ENCODE measurements at places on chromosomes 12 and 14. TPM values are rescaled to one million over a fixed set of nuclear protein-coding genes. Genes with fewer than 3 reads are reported as not detected.

BCL2L2 gene
- 19.7 TPM for total RNA-seq

APOF gene
- total RNA-seq: not detected

KRT78 gene
- total RNA-seq: not detected

MDM1 gene
- 8.3 TPM for total RNA-seq

NAV3 gene
- total RNA-seq: 15.7 TPM

KCNC2 gene
- total RNA-seq: not detected

ENDOU gene
- total RNA-seq: not detected

PMCH gene
- not detected for total RNA-seq

LHX5 gene
- total RNA-seq: not detected

NFYB gene
- total RNA-seq: 33.1 TPM

CCDC177 gene
- not detected for total RNA-seq

PLA2G1B gene
- not detected for total RNA-seq

CLEC7A gene
- not detected for total RNA-seq

VIPAS39 gene
- 14.8 TPM for total RNA-seq

TCL1A gene
- total RNA-seq: not detected

SERPINA5 gene
- not detected for total RNA-seq

OR10AD1 gene
- not detected for total RNA-seq

FGF6 gene
- not detected for total RNA-seq

HHIPL1 gene
- 0.17 TPM for total RNA-seq

OAS2 gene
- total RNA-seq: 0.25 TPM

ALDH1L2 gene
- total RNA-seq: 3.9 TPM

TAS2R46 gene
- not detected for total RNA-seq

ABCC9 gene
- not detected for total RNA-seq

LIN7A gene
- total RNA-seq: 0.62 TPM

HOXC12 gene
- total RNA-seq: not detected

RNF212B gene
- total RNA-seq: not detected

SDS gene
- 0.48 TPM for total RNA-seq

CIROP gene
- total RNA-seq: not detected

SDR39U1 gene
- 49.9 TPM for total RNA-seq
